Activated CD8-positive, alpha-beta memory T cell treated with anti-CD3 and anti-CD28 coated beads for 1 hour (primary cell): ENCODE measurements at places on chromosomes 5 and 9.

GRCh38 chr9:79619930-79620329 is 48.2 kb downstream of the TLE4 start:
- no peak for DNase-seq

DNA sequence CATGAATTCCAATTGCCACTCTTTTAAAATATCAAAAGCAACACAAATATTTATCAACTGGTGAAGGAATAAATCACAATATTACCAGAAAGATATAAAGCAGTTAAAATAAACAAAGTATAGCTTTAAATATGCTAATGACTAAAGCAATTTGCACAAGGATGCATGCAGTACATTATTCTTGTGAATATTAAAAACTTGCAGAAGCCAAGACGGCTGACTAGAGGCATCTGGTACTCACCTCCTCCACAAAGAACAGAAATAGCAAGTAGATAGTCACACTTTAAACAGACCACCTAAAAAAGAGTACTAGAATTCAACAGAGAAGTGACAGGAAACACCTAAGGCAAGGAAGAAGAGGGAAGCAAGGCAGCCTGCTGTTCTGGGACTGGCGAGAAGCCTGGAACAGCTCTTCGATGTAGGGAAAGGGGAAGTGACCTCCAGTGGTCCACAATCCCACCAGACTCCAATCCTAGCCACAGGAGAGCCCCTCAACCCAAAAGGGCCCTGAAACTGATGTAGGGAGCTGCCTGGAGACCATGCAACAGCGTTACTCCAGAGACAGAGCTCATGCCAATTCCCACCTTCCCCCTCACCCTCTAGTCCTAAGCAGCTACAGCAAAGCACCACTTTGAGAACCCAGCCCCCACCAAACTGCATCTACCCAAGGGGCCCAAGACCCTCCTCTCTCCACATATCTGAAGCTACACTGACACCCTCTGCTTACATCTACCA is 86.3 kb downstream of the LPAR1 start:
- no peak for DNase-seq

DNA sequence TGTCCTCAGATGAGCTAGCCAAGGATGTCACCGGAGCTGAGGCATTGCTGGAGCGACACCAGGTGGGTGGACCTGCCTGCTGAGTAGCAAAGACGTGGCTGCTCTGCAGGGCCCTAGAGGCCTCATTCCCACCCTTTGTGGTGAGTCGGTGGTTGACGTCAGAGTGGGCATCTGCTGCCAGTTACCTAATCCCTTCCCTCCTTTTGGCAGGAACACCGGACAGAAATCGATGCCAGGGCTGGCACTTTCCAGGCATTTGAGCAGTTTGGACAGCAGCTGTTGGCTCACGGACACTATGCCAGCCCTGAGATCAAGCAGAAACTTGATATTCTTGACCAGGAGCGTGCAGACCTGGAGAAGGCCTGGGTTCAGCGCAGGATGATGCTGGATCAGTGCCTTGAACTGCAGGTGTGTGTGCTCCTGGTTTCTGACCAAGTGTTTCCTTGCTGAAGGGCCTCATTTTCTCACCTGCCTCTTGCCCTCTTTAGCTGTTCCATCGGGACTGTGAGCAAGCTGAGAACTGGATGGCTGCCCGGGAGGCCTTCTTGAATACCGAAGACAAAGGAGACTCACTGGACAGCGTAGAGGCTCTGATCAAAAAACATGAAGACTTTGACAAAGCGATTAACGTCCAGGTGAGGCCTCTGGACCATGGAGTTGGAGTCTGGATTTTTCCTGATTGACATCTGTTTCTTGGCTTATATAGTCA is 48.9 kb downstream of the DYNC2I2 start:
- no peak for DNase-seq

GRCh38 chr9:108634672-108635462 is 220.9 kb downstream of the ACTL7B start:
- DNase-seq = no peak

DNA sequence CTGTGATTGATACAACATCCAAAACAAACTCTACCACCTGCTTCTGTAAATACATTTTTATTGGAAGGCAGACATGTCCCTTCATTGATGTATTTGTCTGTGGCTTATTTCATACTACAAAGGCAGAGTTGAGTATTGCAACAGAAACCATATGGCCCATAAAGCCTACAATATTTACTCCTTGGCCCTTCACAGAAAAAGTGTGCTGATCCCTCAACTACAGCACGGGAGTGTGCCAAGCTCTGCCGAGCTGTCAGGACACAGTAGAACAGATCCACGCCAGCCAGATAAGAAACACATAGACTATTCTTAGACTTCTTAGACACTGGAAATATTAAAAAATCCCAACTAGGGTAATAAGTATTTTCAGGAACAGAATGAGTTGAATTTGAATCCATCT is 13.2 kb downstream of the TICAM2 start:
- no peak for DNase-seq

DNA sequence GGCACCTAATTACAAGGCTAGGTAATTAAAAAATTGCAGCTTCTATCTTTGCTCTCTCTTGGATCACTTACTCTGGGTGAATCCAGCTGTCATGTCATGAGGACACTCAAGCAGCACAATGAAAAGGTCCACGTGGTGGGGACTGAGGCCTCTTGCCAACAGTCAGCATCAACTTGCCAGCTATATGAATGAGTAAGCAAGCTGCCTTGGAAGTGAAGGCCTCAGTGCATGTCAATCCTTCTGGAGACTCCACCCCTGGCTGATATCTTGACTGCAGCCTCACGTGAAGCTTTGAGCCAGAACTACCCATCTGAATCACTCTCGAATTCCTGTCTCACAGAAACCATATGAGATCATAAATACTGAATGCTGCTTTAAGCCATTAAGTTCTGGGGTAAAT is 140.5 kb downstream of the SNX18 start:
- no peak for DNase-seq

GRCh38 chr5:20030125-20030524 is 42.1 kb upstream of the CDH18 start:
- DNase-seq = no peak

GRCh38 chr9:9557804-9558334 is 1054.9 kb downstream of the PTPRD start:
- DNase-seq = no peak

GRCh38 chr9:3647652-3648051 is 121.9 kb upstream of the RFX3 start:
- no peak for DNase-seq

DNA sequence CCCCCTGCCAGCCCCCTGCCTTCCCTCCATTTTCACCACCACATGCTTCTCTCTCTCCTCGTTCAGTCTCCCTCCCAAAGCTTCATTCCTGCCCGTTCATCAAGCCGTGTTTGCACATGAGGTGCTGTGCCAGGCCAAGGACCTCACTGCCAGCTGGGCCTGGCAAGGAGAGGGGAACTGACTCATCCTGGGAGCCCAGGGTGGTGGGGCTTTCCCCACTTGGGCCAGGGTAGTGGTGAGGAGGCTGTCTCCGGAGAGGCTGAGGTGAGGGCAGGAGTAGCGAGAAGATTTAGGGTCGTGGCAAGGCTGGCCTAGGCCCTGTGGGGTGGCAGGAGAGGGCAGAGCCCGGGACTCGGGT is 30.4 kb upstream of the NOTCH1 start:
- DNase-seq = no peak

DNA sequence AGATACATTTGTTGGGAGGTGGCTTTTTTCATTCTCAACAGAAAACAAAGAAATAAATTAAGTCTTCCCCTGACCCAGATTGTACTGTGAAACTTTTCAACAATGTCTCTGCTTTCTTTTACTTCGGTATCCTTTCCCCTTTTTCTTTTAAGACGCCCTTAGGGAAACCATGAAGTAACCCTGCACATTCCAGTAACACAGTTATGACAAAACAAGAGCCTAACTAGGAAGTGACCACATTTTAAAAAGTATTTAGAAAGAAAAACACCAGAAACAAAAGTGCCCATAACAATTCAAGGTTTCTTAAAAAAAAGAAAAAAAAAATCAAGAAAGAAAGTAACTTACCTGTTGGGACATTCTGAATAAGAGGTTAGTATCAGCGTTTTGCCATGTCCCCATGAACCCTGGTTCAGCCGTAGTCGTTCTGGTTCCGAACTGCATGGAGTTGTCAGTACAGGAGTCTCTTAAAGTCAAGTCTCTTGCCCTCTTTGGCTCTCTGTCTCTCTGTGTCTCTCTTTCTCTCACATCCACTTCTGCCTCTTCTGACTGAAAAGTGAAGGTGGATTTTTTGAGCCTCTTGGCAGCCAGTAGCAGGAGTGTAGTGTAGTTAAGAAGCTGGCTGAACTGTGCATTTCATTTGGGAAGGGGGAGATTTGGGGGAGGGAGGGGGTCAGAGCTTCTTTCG is 142.9 kb downstream of the BNC2 start:
- DNase-seq = no peak

DNA sequence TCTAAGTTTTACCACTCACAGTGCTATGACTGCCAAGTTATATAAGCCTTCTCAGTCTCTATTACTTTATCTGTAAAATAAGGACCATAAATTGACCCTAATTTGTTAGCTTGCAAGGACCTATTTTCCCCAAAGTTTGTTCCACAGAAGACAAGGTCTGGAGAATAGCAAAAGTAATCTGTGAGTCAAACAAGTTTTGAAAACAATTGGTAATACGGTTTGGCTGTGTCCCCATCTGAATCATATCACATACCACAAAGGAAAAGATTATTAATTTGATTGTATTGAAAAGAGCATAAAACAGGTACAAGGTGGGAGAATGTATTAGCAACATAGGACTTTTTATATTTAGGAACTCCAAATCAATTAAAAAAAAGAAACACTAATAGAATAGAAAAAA is 124.0 kb upstream of the TARS1 start:
- DNase-seq = no peak
